ENCODE measurements at places on chromosomes 2 and 18. TPM values are rescaled to one million over a fixed set of nuclear protein-coding genes. Genes with fewer than 3 reads are reported as not detected.

GRCh38 chr2:232088771-232089170 lies 127.3 kb downstream of the DIS3L2 start:
- DNase-seq, result no peak

CDKL4 gene
- total RNA-seq, result 0.34 TPM

GRCh38 chr2:238865015-238865719 lies 17.3 kb downstream of the TWIST2 start:
- DNase-seq, result no peak

- no peak for DNase-seq
Observed at GRCh38 chr2:217517402-217517801, 485.4 kb downstream of the TNS1 start.

DNA sequence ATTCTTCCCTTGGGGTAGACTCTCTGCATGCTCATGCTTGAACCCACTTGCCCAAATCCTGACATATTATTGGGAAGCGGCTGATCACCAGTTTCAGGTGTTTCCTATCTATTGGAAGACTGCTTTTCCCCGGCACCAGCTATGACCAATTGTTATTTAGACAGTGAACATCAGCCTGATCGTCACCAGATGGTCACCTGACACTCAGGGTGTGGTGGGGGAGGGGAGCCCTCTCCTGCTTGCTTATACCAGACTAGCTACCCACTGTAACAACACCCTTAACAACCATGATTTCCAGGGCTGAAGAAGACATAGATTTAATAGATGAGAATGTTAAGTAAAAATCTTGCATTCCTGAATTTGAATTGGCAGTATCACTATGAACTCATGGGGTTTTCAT lies 44.3 kb downstream of the RBM43 start:
- DNase-seq, result no peak

- no peak for DNase-seq
Observed at GRCh38 chr2:176763130-176763529, 449.5 kb upstream of the HNRNPA3 start.

- no peak for DNase-seq
Observed at GRCh38 chr2:43566461-43566729, 29.4 kb downstream of the THADA start.

DNA sequence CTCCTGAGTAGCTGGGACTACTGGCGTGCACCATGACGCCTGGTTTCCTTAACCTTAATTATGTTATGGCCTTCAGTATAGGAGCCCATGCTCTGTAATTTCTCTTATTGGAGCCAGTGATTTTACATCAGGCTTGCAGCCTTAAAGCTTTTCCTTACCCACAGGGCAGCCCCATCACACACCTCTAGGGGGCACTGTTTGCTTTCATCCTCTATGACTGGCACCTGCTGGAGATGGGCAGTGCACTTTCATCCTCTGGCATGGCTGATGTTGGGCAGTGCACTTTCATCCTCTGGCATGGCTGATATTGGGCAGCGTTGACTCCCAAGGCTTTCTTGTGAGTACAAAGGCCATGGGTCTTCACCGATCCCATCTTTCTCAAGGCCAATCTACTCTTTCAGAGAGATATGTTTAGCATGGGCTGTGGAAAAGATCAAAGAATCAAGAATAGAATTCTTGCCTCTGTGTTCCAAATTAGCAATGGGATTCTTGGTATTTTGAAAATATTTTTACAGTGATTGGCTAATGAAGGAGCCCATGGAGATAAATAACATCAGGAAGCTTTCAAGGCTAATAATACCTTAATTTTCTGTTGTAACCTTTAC lies 80.7 kb upstream of the MEX3C start:
- DNase-seq, result no peak

TNFRSF11A gene
- not detected for total RNA-seq

DNA sequence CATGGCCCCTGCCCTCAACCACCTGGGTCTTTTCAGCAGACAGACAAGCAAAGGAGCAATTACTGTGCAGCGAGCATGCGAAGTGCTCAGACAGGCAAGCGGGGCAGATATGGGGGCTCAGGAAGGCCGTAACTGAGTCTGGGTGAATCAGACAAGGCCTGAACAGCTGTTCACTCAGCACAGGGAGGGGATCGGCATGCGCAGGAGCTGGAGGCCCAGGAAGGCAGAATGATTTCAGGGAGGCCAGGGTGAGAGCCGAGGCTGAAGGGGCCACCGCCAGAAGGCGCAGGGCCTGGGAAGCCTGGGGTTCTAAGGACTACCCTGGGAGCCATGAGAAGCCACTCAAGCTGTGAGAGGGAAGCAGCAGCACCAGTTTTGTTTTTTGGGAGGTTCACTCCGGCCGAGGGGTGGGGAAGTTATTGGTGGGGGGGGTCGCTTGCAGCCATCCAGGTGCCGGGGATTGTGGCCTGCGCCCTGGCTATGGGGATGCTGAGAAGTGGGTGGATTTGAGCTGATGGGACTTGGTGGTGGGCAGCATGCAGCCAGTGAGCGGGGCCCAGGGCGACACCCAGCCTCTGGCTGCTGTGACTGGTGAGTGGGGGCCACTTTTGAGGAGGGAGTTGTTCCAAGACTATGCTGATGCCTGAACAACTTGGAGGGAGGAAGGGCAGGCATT lies 132.2 kb downstream of the TSN start:
- no peak for DNase-seq

DNA sequence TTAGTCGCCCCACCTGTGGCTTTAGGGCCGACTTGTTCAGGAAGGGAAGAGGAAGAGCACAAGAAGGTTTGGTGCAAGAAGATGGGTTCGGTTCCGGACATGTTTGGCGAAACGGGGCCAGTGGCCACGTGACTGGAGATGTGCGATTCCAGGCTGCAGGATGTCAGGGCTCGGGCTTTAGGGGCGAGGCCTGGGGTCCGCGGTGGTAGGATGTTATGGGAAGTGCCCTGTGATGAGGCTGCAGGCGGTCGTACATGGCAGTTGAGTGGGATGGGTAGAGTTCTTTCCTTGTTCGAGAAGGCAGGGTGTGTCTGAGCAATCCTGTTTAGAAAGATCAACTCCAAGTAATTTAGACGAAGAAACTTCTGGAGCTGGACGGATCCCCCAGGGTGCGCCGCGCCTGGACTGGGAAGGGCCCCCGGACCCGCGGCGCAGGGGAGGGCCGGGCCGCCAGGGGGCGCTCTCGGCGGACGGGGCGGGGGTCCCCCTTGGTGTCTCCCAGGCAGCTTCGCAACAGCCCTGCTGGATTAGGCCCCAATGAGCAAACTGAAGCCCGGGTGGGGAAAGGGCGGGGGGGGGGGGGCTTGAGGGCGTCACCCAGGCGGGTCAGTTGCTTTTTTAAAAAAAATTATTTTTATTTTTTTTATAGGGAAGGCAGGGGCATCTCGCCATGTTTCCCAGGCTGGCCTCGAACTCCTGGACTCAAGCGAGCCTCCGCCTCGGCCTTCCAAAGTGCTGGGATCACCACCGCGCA lies 17.2 kb upstream of the SDC1 start:
- DNase-seq, result no peak

DNA sequence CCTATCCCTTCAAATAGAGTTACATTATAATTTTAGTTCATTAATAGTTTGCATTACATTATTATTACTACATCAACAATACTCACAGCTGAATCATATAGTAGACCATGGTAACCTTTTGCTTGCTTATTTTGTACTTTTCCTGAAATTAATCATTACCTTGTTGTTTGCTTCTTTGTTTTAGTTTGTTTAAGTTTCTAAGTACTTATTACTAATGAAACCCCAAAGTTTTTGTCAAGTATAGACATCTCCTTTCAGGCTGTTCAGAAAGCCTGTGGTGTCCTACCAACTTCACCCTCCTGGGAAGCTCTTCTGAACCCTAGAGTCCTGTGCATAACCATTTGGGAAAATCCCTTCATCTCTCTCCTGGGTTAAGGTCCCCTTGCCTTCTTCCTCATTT lies 43.5 kb upstream of the LAPTM4A start:
- DNase-seq, result no peak

DNA sequence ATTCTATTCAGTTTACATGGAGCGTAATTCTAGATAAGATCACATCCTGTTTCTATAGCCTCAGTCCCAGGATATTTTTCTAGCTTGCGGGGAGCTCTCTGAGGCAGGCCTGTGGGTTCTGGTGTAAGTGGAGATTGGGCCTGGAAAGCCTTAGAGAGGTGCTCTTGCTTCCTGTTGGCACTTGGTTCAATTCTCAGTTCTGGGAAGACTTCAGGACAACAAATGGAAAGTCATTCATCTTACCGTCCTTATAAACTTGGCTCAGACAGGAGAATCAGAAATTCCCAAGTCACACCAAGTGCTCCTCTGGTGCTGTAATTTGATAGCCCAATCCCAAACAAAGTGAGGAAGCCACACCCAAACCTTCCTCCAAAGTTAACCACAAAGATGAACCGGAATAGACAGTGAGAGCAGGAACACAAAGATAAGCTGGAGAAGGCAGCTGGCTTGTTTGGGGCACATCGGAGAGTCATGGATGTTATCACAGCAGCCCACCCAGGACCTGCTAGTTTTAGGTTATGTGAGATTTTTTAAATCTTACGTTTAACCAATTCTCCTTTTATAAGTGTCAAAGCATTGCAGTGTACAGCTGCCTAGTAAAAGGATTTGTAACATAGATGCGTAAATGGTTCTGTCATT lies 144.3 kb upstream of the MAP3K20 start:
- peak; percentile 80 for DNase-seq

CYRIA gene
- total RNA-seq, result 1.00 TPM

DNA sequence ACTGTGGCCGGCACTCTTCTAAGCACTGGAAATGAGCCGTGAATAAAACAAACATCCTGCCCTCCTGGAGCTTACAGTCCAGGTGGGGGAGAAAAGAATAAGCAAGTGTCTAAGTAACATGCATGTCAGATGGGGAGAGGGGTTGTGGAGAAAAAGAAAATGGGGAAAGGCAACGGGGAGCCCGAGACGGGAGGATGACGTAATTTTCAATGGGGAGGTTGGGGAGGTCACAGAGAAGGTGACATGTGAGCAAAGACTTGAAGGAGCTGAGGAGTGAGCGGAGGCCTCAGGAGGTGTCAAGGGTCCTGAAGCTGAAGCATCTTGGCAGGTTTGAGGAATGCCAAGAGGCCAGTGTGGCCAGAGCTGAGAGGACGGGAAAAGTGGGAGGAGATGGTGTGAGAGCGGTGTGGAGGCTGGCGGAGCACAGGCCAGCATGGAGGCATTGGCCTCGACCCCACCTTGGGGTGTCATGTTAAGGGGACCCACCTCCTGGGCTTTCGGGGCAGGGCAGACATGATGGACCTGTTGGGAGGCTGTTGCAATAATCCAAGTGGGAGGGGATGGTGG lies 15.0 kb upstream of the NTSR2 start:
- no peak for DNase-seq

RRM2 gene
- 209 TPM for total RNA-seq

DNA sequence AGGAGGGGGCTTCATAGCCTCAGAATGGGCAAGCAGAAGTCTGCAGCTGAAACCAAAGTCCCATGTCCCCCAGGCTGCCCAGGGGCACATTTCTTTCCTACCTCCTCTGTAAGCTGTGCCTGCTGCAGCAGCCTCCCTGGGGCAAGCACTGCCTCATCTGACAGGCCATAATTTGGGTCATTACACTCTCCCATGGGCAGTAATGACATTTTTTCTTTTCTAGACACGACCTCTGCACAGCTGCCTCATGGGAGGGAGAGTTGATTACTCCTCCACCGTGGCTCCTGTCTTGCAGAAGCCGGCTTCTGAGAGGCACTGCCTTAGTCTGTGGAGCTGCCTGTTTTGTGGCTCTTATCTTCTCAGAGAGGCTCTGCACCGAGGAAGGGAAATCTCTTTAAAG lies 268.9 kb downstream of the TDRD15 start:
- DNase-seq, result no peak

DNA sequence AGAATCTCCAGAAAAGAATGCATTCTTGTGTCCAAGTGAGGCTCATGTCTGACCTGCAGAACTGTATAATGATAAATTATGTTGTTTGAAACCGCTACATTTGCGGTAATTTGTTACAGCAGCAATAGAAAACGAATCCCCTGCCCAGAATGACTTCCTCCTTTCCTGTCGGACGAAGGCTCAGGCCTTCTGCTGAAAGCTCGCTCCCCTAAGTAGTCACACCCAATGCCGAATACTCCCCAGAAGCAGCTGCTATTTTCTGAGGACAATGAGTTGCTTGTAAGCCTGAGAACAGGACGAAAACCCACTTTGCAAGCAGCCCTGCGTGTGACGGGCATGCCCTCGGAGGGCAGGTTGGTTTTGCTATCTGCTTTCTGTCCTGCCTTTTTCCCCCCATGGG lies 27.7 kb upstream of the PTPN4 start:
- DNase-seq, result no peak

- no peak for DNase-seq
Observed at GRCh38 chr18:56748698-56749268, 97.6 kb downstream of the WDR7 start.

DNA sequence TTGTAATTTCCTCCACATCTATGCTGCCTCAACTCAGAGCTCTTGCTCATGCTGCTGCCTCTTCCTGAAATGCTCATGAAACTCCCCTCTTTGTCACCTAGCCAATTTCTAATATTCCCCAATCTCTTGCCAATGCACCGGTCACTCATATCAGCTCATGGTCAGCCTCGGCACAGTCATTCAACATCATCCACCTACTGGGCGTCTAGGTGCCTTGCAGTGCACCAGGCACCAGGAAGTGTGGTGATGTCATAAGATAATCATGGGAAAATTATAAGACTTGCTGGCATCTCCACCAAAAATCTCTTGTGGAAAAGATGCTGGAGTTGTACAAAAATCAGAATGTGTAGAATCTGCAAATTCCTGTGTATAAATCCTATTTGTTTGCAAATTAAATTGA lies 52.6 kb upstream of the RAB27B start:
- DNase-seq, result peak; percentile 69

GRCh38 chr2:72955228-72956049 lies 38.1 kb downstream of the EMX1 start:
- DNase-seq, result no peak

GRCh38 chr2:159148901-159149300 lies 137.6 kb downstream of the WDSUB1 start:
- no peak for DNase-seq

DNA sequence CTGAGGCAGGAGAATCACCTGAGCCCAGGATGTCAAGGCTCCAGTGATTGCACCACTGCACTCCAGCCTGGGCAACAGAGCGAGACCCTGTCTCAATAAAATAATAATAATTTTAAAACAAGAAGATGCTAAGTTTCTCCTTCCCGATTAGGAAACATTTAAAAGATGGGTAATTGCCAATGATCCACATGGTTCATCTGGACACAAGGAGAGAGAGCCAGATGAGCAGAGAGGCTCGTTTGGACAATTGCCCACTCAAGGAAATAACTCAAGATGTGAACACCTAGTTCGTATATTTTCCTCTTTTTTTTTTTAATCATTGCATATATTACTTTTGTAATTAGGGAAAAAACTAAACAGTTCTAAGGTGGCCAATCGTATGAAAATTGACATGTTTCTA lies 3.6 kb upstream of the ACTG2 start:
- DNase-seq, result no peak
